Tibial artery (tissue), 4 donors: ENCODE measurements at places on chromosomes 1 and 21.

- no peak overlapping the region for H3K4me3 ChIP-seq
- DNase-seq, result no peak
- H3K27ac ChIP-seq, result no peak overlapping the region
Measured at GRCh38 chr1:45275054-45275453, 51.6 kb upstream of the HPDL start.

DNA sequence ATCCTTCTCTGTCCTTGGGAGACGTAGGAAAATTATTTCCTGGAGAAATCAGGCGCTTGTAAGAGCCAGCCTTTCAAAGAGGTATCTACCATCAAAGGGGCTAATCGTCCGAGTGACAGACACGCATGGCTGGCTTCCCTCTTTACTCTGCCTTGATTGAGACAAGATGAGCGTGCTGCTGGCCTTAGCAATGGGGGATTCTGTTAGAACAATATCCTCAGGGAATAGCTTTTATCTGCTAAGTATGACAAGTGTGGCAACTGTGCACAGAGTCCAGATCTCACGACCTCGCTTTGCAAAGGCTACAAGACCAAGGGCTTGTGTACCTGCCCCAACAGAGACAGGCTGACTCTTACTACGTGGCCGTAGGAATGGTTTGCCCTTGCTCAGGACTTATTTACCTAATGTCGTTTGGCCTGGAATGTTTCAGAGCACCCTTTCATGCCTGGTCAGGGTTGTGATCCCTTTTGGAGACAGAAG, 417.1 kb downstream of the KIF26B start:
- no peaks in the 10 kb centered on the region for H3K4me1 ChIP-seq
- DNase-seq, result no peak
- H3K4me3 ChIP-seq, result no peak overlapping the region
- no peaks in the 10 kb centered on the region for H3K27me3 ChIP-seq

GRCh38 chr1:26999440-26999987, 6.0 kb downstream of the TRNP1 start:
- H3K27me3 ChIP-seq, result no peaks in the 10 kb centered on the region
- DNase-seq, result peak; percentile 96
- no peak overlapping the region for H3K4me3 ChIP-seq

GRCh38 chr1:43463479-43463878, 9.7 kb upstream of the HYI start:
- no peak overlapping the region for H3K27ac ChIP-seq
- H3K4me3 ChIP-seq, result no peak overlapping the region
- no peaks in the 10 kb centered on the region for H3K27me3 ChIP-seq
- no peaks in the 10 kb centered on the region for H3K36me3 ChIP-seq

GRCh38 chr1:246875041-246876026, 56.4 kb downstream of the AHCTF1 start:
- DNase-seq, result no peak
- H3K27ac ChIP-seq, result no peak overlapping the region
- H3K4me3 ChIP-seq, result no peak overlapping the region
- H3K36me3 ChIP-seq, result peaks cover 22% of the 10 kb centered on the region
- no peaks in the 10 kb centered on the region for H3K4me1 ChIP-seq

DNA sequence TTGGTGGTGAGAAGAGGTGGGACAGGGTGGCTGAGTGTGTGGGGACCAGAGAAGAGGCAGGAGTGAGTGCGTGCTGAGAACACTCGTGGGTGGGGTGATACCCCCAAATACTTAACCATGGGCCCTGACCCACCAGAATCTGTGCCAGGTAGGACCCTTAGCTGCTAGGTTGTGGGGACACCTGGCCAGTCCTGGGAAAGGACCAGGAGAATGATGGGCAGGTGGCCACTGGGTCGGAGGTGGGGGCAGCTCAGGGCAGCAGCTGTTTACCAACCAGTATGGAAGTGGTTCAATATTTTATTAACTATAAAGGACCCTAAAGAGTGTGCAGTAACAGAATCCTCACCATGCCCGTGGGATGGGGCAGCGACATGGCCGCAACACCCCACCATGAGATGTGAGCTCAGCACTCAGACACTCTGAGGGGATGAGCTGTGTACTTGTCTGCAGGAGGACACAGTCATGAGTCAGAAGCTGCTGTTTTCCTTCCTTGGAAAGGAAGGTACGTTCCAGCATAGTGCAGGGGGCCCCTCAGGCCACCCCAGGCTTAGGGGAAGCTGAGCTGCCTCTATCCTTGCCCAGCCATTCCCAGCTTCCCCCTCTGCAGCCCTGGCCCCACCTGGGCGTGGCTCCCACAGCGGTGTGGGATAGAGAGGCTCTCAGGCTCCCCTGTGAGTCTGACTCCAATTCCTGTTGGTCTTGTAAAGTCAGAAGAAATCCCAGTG, 25.4 kb downstream of the TEX35 start:
- H3K27ac ChIP-seq, result no peak overlapping the region
- H3K4me1 ChIP-seq, result no peaks in the 10 kb centered on the region
- H3K36me3 ChIP-seq, result no peaks in the 10 kb centered on the region

GRCh38 chr1:18978706-18979105, 22.2 kb upstream of the IFFO2 start:
- no peak overlapping the region for H3K27ac ChIP-seq
- DNase-seq, result no peak
- H3K36me3 ChIP-seq, result no peaks in the 10 kb centered on the region

GRCh38 chr1:219099307-219099706, 74.4 kb upstream of the LYPLAL1 start:
- no peaks in the 10 kb centered on the region for H3K27me3 ChIP-seq
- no peaks in the 10 kb centered on the region for H3K36me3 ChIP-seq
- H3K4me1 ChIP-seq, result no peaks in the 10 kb centered on the region
- no peak overlapping the region for H3K27ac ChIP-seq
- no peak for DNase-seq

DNA sequence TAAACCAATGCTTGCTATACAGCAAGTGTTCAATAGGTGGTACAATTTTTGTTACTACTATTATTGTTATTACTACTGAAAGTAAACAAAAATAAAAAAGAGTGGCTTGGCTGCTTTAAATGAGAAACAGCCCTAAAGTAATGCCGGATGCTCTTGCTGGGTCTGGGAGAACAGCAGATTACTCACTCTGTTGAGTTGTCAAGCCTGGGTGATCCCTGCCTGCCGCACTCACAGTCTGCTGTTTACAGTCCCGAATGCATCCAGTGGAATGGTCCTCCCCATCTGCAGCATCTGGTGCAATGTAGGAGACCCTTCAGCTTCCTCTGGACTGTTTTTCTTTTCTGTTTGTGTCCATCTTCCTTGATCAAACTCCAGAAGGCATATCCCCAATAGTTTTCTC, 102.7 kb upstream of the IVNS1ABP start:
- no peaks in the 10 kb centered on the region for H3K4me1 ChIP-seq
- no peaks in the 10 kb centered on the region for H3K27me3 ChIP-seq
- no peak overlapping the region for H3K27ac ChIP-seq
- H3K4me3 ChIP-seq, result no peak overlapping the region
- no peaks in the 10 kb centered on the region for H3K36me3 ChIP-seq

GRCh38 chr1:82880506-82880905, 1079.8 kb downstream of the ADGRL2 start:
- H3K27ac ChIP-seq, result no peak overlapping the region
- no peaks in the 10 kb centered on the region for H3K4me1 ChIP-seq
- H3K36me3 ChIP-seq, result no peaks in the 10 kb centered on the region
- no peak overlapping the region for H3K4me3 ChIP-seq
- DNase-seq, result no peak
- no peaks in the 10 kb centered on the region for H3K27me3 ChIP-seq

GRCh38 chr1:63802109-63802508, 28.3 kb downstream of the ROR1 start:
- no peak overlapping the region for H3K27ac ChIP-seq
- H3K27me3 ChIP-seq, result no peaks in the 10 kb centered on the region
- H3K4me3 ChIP-seq, result no peak overlapping the region

DNA sequence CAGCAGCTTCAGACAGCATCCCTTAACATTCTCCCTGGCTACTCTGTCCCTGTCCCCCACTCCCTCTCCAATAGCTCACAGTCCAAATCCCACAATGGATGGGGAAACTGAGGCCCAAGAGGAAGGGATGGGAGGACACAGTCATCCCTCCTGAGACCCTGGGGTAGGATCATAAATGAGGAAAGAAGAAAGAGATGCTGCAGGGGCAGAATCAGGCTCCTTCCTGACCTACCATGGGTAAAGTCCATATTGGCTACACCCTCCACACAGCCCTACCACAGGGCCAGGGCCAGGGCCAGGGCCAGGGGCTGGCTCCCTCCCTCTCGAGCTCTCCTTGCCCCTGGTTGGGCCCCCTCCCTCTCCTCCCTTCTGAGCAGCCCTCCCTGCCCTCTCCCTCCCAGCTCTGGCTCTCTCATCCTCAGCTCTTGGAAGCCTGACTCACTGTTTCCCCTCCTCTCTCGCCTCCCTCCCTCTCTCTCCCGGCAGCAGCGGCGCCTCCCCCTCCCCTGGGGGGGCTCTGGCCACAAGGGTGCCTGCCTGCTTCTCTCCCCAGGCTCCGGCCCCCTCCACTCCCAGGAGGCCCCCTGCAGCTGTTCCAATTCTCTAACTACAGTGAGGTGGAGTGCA, 4.9 kb downstream of the AHDC1 start:
- peaks cover 8% of the 10 kb centered on the region for H3K36me3 ChIP-seq
- DNase-seq, result peak; percentile 84
- peaks cover 86% of the 10 kb centered on the region for H3K4me1 ChIP-seq
- H3K4me3 ChIP-seq, result peak overlapping the region; percentile 14
- H3K27ac ChIP-seq, result peak overlapping the region; percentile 99
- no peaks in the 10 kb centered on the region for H3K27me3 ChIP-seq

DNA sequence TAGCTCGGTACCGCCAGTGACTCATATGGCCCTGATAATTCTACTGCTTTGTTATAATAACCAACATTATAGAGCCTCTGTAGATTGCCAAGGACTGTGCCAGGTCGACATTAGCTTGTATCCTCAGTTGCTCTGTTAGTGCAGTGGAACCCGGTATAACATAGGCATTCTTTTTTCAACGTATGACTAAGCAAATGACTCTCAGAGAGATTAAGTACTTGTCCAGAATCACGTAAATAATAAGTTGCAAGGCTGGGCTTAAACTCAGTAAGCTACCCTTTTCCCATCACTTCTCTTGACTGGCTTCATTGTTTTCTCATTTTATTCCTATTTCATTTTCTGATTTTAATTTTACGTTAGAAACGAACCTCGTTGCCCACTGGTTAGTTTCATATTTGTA, 85.1 kb downstream of the UBE4B start:
- H3K27ac ChIP-seq, result peak overlapping the region; percentile 56
- DNase-seq, result no peak
- H3K4me3 ChIP-seq, result no peak overlapping the region
- H3K4me1 ChIP-seq, result peaks cover 4% of the 10 kb centered on the region
- no peaks in the 10 kb centered on the region for H3K27me3 ChIP-seq

DNA sequence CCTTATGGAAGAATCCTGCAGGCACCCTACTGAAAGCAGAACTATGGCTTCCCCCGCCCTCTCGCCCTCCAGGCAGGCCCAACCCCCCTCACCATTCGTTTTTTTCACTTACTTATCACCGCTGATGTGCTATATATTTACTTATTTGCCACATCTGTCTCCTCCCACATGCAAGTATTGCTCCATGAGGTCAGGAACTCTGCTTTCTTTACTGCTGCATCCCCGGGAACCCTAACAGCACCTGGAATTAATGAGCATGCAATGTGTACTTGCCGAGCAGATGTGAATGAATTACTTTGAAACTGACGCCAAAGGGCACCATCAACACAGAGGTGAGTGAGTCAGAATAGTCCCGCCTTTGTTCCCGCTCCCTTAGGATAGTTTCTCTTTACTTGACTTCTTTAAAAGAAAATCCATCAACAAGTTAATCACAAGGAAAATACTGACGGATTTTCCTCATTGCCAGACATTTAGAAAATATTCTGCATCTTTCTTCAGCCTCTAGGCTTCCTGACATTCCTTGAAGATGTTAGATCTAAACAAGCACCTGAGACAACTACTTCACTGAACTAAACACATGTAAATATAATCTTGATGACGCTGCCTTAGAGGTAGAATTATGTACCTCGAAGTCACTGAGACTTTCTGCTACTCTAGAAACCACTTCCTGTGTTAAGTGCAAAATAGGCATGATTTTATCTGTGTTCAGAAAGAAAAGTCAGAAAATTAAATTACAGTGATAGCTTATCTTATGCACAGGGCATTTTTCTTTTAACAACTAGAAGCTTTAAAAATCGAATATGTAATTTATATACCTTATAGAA, 17.5 kb upstream of the RAB4A start:
- no peak overlapping the region for H3K27ac ChIP-seq
- H3K36me3 ChIP-seq, result no peaks in the 10 kb centered on the region
- no peaks in the 10 kb centered on the region for H3K4me1 ChIP-seq
- DNase-seq, result no peak
- peaks cover 4% of the 10 kb centered on the region for H3K27me3 ChIP-seq

- H3K36me3 ChIP-seq, result no peaks in the 10 kb centered on the region
- no peak overlapping the region for H3K27ac ChIP-seq
- H3K27me3 ChIP-seq, result no peaks in the 10 kb centered on the region
- DNase-seq, result no peak
- no peak overlapping the region for H3K4me3 ChIP-seq
Measured at GRCh38 chr1:8698012-8698630, 119.3 kb downstream of the RERE start.

DNA sequence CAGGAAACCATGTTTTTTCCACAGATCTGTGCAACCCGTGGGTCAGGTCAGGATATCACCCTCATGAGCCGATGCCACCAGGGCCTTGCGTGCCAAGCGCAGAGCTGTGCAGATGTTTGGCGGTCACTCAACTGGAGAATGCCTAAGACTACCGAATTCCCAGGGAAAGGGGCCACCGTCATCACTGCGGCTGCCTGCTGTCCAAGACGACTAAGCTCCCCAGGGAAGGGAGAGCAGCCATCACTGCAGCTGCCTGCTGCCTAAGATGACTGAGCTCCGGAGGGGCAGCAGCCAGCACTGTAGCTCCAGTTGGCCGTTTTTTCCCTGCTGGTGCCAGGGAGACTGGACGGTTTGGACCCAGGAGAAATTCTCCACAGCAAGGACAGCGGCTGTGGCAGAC, 31.1 kb downstream of the AKT3 start:
- no peaks in the 10 kb centered on the region for H3K36me3 ChIP-seq
- H3K27ac ChIP-seq, result no peak overlapping the region
- H3K4me1 ChIP-seq, result peaks cover 8% of the 10 kb centered on the region
- no peaks in the 10 kb centered on the region for H3K27me3 ChIP-seq

DNA sequence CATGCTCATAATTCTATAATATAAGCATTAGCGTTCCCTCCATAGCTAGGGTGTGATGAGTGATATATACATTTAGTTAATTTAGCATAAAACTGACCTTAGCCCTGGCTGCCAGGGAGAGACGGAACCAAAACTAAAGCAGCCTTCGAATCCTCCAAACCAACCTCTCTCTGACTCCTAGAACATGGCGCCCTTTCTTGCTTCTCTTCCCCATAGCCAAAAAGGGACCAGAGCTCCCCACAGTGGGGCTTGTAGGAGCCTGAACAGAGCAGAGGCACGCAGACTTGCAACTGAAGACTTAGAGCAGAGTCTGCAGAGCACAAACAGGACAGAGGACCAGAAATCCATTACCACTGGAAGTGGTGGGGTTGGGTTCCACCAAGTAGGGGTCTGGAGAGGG, 17.7 kb downstream of the IRF2BP2 start:
- no peak for DNase-seq
- H3K4me1 ChIP-seq, result no peaks in the 10 kb centered on the region
- no peaks in the 10 kb centered on the region for H3K27me3 ChIP-seq
- no peak overlapping the region for H3K27ac ChIP-seq
- no peak overlapping the region for H3K4me3 ChIP-seq
